ENCODE measurements at places on chromosomes 5 and 9. TPM values are rescaled to one million over a fixed set of nuclear protein-coding genes. Genes with fewer than 3 reads are reported as not detected.

Gene IL5
- total RNA-seq = 1.7 TPM

Gene HMCN2
- not detected for total RNA-seq

Gene SLC27A6
- not detected for total RNA-seq

Gene HK3
- total RNA-seq = not detected

Gene NSA2
- 129 TPM for total RNA-seq

Gene PCDHB3
- total RNA-seq = not detected

DNA sequence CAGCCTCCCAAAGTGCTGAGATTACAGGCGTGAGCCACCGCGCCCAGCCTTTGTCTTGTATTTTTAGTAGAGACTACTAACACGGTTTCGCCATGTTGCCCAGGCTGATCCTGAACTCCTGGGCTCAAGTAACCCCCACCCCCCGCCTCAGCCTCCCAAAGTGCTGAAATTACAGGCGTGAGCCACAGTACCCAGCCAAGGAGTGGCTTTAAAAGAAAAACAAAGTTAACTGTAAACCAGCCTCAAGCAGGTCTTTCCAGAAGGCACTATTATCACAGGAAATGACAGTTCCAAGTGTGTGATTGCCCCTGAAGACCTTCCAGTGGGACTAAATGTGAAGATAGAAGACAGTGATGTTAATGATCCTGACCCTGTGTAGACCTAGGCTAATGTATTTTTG lies 31.1 kb downstream of the SIL1 start:
- no peak for DNase-seq

- no peak for DNase-seq
Observed at GRCh38 chr5:174459832-174460448, 264.4 kb upstream of the MSX2 start.

GRCh38 chr9:34341659-34342295 lies 12.4 kb downstream of the NUDT2 start:
- no peak for DNase-seq

DNA sequence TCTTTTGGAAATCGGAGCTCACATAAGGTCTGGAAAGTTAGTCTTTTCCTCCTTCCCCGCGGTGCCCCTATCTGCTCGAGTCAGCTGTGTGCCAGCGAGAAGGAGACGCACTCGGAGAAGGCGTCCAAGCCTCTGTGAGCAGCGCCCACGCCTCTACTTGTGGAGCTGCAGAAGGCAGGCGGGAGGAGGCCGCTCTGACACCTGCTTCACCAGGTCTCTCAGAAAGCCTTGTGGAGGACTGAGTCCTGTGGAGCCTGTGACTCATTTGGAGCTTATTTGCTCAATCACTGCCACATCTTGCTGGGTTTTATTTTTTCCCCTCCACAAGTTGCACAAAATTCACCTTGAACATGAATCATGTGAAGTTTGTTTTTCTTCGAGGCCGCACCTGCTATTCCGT lies 117.5 kb downstream of the IRX2 start:
- no peak for DNase-seq

GRCh38 chr5:180623411-180623834 lies 26.0 kb downstream of the FLT4 start:
- DNase-seq = no peak

- DNase-seq = no peak
Observed at GRCh38 chr9:78614892-78615291, 318.0 kb downstream of the PSAT1 start.

GRCh38 chr9:108296056-108296455 lies 559.7 kb downstream of the ACTL7B start:
- DNase-seq = no peak

DNA sequence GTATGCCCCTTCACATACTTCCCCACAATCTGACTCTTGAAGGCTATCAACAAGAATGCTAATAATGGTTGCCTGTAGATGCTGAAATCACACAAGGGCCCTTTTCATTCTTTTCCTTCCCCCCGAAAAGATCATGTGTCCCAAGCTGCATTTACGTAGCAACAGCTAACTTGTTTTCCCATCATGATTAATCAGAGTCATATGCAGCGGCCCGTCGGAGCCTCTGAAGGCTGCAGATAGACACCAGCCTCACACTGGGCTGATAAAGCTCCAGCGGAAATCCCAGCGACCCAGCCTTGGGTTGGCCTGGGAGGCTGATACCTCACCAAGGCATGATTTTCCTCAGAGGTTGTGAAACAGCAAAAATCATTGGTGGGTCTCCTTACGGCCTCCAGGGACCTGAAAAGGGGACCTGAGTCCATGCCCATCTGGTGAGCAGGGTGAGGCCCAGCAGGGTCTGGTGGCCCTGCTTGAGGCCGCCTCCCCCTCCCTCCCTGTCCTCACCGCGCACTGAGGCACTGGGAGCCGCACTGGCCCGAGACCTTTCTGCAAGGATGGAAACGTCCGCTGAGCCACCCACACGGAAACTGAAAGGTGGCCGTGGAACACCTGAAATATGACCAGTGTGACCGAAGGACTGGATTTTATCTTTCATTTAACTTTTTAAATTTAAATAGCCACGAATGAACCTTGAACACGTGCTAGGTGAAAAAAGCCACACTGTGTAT lies 114.2 kb upstream of the PHYKPL start:
- DNase-seq = no peak

DNA sequence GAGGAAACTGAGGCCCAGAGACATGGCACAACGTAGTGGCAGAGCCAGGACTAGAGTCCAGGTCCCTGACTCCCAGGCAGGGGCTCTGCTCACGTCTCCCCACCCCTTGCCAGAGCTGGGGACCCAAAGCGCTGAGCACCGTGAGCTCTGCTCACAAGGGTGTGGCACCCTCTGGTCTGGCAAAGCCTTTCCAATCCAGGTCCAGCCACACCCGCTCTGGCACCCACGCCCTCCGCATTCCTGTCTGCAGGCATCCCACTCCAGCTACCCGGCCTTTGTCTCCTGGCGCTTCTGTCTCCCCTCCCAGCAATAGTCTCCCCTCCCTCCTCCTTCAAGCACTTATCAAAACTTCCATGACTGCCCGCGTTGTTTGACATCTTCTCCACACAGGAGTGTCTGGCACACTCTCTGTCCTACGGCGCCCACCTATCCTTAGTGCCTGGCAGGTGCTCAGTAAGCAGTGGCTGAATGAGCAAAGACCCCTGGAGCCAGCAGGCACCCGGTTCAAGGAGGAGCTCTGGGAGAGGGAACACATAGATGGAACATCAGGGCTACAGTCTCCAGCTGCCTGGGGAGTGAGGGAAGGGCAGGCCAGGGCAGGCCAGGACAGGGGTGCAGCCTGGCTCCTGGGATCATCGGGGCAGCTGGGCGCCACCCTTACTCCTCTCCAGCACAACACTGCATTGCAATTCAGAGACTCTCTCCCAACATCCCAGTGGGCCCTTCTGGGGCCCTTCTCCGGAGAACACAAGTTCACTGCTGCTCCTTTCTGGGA lies 12.0 kb downstream of the HIGD2A start:
- DNase-seq = no peak

DNA sequence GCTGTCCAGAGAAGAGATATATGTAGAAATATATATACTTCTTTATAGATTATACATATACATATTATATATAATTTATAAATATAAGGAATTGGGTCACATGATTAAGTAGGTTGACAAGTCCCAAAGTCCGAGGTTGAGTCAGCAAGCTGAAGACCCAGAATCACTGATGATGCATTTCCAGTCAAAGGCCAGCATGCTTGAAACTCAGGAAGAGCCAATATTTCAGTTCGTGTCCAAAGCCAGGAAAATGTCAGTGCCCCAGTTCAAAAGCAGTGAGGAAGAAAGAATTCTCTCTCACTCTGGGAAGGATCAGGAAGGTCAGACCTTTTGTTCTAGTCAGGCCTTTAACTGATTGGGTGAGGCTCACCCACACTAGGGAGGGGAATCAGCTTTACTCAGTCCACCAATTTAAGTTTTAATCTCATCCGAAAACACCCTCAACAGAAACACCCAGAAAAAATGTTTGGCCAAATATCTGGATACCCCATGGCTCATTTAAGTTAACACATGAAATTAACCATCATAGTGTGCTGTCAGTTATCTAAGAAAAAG lies 42.0 kb upstream of the LVRN start:
- DNase-seq = no peak

DNA sequence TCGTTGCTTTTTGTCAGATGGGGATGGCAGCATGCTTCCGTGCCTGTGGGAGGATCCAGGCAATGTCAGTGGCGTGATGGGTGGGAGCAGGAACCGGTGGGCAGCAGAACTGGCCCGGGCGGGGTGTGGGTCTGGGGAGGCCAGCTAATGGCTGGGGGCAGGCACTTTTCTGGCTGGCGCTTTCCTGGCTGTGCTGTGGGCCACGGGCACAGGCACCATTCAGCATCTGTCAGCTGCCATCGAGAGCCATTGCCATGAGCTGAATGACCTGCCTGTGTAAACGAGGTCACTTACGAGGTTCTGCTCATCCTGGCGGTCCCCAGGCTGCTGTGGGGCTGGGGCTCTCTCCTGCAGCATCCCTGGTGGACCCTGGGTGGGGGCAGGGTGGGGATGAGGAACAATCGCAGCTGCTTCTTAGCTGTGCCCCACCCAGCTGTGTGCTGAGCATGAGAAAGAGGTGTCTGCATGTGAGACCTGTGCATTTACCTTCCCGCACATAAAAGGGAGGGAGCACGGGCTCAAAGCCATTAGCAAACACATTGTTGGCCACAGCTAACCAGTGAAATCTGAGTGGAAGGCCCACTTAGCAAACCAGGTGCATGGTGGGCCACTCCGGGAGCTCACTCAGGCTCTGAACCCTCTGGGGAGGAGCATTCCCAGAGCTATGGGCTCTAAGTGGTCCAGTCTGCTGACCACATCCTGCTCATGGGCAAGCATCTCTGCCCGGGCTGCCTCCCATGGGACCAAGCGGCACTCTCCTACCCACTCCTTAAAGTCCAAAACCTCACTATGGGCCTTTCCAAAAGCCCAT lies 41.3 kb upstream of the OLFM1 start:
- DNase-seq = no peak

DNA sequence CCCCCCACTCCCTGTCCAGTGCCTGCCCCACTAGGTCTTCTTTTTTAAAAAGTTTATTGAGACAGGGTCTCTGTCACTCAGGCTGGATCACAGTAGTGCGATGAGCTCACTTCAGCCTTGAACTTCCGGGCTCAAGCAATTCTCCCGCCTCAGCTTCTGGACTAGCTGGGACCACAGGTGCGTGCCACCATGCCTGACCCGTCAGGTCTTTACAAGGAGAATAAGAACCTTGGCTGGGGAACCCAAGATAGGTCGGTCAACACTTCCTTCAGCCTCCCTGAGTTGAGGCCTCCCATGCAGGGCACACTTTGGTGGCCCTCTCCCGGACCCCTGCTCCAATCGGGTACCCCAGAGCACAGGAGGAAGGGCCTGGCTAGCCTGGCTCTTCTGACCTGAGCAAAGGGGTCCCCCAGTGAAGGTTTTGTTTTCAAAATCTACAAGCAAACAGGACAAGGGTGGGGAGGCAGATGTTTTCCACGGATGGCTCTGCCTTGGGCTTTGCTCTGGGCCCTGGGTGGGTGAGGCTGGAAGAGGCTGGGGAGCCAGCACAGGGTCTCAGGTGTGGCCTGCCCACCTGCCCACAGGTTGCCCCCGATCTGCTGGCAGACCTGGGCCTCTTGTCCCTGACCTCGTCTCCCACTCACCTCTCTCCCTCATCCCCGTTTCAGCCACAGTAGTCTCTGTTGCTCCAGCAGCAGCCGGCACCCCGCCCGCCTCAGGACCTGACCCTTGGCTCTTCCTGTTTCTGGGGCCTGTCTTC lies 108.7 kb upstream of the PHYKPL start:
- DNase-seq = no peak

DNA sequence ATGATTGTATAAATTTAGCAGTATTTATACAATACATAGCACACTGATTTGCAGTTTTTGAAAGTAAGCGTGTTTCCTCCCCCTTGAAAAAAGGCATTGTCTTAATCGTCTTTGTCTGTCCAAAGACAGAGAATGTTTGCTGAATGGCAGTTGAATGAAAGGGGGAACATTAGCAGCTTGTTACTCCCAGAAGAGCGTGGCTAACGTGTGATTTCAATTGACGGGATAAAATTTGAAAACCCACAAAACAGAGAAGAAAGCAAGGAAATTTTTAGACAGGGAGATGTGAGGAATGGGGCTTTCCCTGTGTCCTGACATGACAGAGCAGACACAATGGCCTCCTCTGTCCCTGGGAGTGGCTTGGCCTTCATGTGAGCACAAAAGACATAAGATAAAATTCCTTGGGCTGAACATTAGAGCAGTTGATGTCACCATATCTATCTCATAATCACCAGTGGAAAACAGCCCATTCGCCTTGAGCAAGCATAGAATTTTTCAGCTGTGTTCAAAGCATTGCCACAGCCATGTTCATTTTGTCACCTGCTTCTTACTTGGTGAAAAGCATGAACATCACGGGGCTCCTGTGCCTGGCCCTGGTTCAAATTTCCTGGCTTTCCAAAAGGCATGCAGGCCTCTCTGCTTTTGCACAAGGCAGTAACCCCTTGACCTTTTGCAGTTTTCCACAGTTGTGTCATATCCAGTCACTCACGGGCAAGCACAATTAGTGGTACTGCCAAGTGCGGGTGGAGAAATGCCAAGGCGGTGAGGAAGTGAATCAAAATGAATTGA lies 126.9 kb downstream of the TLE1 start:
- no peak for DNase-seq

All from activated CD8-positive, alpha-beta T cell treated with anti-CD3 and anti-CD28 coated beads for 36 hours (primary cell).